ENCODE measurements at places on chromosomes 4 and X. TPM values are rescaled to one million over a fixed set of nuclear protein-coding genes. Genes with fewer than 3 reads are reported as not detected.

Gene ADAM29
- total RNA-seq, result not detected

- H3K27ac ChIP-seq, result no peak overlapping the region
- H3K36me3 ChIP-seq, result no peaks in the 10 kb centered on the region
- no peaks in the 10 kb centered on the region for H3K27me3 ChIP-seq
Measured at GRCh38 chr4:70713453-70714078, 8.2 kb upstream of the RUFY3 start.

GRCh38 chrX:16312761-16313623, 145.7 kb downstream of the MAGEB17 start:
- no peaks in the 10 kb centered on the region for H3K27me3 ChIP-seq
- H3K4me1 ChIP-seq, result no peaks in the 10 kb centered on the region
- DNase-seq, result no peak
- no peak overlapping the region for H3K27ac ChIP-seq

Gene UCHL1
- 21.3 TPM for total RNA-seq

Gene LINC00632
- total RNA-seq, result 90.1 TPM

DNA sequence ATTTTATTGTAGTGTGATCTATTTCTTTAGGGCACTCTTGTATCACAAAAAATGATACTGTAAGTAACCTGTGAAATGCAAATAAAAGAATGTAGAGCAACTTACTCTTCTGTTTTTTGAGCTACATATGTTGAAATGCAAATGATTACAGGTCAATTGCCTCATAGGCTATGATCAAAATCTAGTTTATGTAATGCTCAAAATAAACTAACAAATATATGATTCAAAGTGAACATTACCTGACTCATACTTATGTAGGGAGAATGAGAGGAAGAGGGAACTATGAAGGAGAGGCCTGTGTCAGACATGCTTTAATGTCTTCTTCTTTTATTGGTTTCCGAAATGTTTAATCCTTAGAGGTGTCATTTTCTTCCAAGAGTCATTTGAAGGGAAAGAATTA, 5.0 kb upstream of the RPS6KA3 start:
- no peaks in the 10 kb centered on the region for H3K4me1 ChIP-seq
- DNase-seq, result no peak
- no peaks in the 10 kb centered on the region for H3K27me3 ChIP-seq
- no peaks in the 10 kb centered on the region for H3K36me3 ChIP-seq

Gene SYN1
- not detected for total RNA-seq

DNA sequence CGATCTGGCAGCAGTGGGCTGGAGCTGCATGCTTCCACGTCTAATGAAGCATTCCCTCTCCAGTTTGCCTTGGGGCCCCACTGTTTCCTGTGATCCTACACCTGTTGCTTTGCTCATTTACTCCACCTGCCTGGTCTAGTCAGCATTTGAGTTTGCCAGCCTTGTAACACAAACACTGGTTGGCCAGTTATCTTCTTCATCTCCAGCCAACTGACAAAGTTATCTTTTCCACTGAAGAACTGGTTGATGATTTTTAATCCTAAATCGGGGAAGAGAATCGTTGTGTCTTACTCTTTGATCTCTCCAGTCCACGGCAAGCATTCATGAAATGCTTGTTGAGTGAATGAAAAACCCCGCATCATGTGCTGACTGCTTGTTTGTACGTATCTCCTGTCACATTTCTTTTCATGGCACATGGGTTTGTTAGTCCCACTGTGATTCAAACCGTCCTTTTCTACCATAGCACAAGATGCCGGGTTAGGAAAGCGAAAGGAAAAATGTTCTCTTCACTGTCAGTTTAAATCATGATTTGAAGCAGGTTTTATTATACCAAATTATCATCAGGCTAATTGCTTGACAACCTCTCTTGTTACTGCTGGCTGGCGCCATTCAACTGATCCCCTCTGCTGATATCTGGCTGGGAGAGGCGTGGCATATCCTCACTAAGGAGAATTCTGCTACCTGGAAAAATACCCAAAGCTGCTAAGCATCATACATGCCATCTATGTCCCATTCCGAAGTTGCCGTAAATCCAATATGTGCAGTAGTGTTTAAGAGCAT, 144.8 kb downstream of the SHROOM3 start:
- H3K27me3 ChIP-seq, result no peaks in the 10 kb centered on the region
- DNase-seq, result no peak
- H3K4me1 ChIP-seq, result no peaks in the 10 kb centered on the region
- H3K27ac ChIP-seq, result no peak overlapping the region
- H3K36me3 ChIP-seq, result no peaks in the 10 kb centered on the region
